Type B pancreatic cell (in vitro differentiated cells): ENCODE measurements at places on chromosomes 3 and 15. TPM values are rescaled to one million over a fixed set of nuclear protein-coding genes. Genes with fewer than 3 reads are reported as not detected.

DNA sequence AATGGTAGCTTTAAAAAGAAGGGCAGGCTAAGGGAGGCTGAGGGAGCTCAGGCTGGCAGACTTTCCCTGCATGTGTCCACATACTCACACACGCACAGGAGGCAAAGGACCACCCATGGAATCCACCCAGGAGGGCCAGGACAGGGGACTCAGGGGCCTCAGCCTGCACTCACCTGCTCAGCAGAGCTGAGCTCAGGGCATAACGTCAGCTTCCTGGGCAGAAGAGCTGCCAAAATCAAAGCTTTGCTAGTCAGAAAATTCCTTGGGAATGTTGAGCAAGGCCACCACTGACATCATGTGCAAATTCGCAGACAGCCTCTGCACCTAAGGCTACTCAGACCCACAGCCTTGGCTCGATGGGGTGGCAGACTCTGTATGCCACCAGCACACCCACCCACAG lies 16.4 kb upstream of the ALAS1 start:
- H3K27ac ChIP-seq, result no peak overlapping the region
- no peak overlapping the region for H3K4me3 ChIP-seq
- no peaks in the 10 kb centered on the region for H3K27me3 ChIP-seq
- H3K4me1 ChIP-seq, result peaks cover 19% of the 10 kb centered on the region

NUSAP1 gene
- 38.8 and 113 TPM in 2 replicates for total RNA-seq

DNA sequence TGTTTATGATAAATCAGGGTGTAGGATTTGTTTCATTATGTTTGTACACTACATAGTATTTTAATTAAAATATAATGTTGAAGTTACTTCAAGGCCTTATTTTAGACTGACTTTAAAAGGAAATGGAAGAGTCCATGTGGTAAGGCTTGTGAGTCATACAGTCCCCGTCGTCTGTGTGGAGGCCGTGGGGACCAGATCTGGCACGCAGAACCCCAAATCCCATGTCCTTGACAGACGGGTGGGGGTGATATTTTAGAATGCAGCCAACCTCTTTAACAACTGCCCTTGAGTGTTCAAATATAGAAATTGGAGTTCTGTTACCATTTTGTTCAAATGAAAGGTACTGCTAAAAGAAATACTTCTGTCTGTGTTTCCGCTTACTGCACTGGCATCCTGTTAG lies 35.8 kb downstream of the ABHD17C start:
- H3K4me1 ChIP-seq, result peaks cover 48% of the 10 kb centered on the region
- H3K36me3 ChIP-seq, result peaks cover 25% of the 10 kb centered on the region
- H3K4me3 ChIP-seq, result no peak overlapping the region
- no peak overlapping the region for H3K27ac ChIP-seq
- DNase-seq, result no peak
- H3K27me3 ChIP-seq, result no peaks in the 10 kb centered on the region

DNA sequence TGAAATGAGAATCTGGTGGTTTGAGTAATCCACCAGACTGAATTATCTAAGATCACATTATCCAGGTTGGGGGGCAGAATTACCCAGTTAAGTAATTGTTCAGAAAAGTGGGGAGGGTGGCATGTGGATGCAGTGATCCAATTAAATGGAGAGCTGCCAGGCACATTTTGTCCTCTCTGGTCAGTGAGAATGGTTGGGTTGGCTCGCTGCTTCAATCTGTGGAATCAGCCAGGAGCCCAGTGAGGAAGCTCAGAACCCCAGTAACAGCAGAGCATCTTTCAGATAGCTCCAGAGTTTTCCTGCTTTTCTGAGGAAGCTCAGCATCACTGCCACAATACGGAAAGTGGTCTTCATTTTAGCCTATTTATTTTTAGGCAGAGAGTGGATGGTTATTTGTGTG lies 6.4 kb upstream of the EXOG start:
- H3K4me1 ChIP-seq, result peaks cover 7% of the 10 kb centered on the region
- H3K27me3 ChIP-seq, result no peaks in the 10 kb centered on the region
- peaks cover 10% of the 10 kb centered on the region for H3K36me3 ChIP-seq
- no peak overlapping the region for H3K27ac ChIP-seq
- H3K4me3 ChIP-seq, result no peak overlapping the region
- DNase-seq, result no peak

DNA sequence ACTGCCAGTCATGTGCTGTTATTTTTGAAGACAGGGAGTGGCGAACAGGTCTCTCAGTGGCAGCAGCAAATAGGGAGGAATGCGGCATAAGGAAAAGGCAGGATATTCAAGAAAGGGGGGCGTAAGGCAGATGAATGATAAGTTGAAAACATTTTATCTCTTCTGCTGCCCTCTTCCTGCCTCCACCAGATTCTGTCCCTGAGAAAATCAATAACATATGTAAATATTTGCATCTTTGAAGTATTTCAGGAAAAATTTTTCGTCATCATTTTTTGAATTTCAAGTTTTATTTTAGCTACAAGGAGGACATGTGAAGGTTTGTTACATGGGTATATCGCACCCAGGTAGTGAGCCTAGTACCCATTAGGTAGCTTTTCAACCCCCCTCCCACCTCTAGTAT lies 616.7 kb downstream of the MCTP2 start:
- DNase-seq, result no peak
- no peak overlapping the region for H3K27ac ChIP-seq
- H3K36me3 ChIP-seq, result no peaks in the 10 kb centered on the region

GOLGA6L10 gene
- 2.7 and 6.3 TPM in 2 replicates for total RNA-seq

DNA sequence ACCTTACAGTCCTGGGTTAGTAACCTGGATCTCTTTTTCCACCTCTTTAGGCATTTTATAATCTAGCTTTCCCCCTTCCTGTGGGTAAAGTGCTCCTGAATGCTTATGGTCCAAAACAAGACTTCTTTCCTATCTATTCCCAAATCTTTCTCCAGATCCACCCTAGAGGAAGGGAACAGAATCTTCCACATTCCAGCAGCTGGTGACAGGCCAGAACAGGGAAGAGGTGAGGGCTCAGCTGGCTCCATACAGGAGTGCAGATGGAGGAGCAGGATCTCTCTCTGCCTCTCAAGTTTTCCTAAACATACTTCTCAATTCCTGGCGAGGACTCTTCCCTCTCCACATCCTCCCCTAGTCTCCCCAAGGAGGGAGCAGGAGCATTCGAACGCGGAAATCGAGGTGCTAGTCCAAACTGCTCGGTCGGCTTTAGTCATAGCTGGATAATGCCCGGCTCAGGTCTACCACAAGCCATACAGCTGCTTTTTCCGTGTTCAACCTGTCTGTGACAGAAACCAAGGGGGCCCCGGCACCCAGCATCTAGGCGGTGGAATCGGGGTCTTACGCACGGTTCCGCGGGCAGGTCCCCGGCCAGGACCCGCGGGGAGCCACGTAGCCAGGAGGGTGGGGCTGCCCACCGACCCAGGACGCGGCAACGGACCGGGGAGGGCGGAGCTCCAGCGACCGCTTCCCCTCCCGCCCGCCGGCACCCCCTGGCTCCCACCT lies 4.0 kb downstream of the RASSF1 start:
- no peak for DNase-seq
- peak overlapping the region; percentile 98 for H3K27ac ChIP-seq
- peak overlapping the region; percentile 98 for H3K4me3 ChIP-seq
- peaks cover 4% of the 10 kb centered on the region for H3K36me3 ChIP-seq

DNA sequence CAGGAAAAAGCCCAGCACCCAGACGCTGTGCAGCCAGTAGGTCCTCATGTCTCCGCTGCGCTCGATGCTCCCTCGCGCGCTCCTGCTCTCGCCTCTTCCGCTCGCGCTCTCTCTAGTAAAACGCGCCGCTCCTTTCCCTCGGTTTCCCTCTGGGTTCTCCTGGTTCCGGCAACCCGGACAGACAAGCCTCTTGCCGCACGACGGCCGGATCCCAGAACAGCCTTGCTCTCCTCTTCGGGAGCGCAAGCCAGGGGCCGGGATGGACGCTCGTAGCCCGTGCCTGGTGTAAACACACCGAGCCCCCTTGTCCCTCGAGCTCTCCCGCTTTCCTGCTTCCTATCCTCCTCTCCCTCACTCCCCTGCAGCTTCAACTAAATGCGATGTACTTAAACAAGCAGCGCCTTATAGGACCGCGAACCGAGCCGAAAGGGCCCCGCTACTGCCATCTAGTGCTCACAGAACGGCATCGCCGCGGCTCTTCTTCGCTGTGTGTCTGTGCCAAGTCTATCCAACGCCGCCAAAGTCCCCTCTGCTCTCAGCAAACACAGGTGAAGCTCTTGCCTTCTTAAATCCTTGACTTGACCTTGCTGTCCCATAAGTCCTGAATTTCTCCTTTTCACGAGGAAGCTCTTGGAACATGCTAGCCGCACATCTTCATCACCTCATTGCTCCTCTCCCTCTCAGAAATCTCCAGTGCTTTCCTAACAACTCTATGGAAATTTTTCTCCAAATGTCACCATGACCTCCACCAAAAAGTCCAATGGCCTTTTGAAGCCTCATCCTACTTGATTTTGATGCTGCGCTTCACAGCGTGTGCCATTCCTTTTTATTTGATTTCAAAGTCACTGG lies 1037.2 kb downstream of the IGSF11 start:
- no peak overlapping the region for H3K4me3 ChIP-seq
- no peak overlapping the region for H3K27ac ChIP-seq
- H3K36me3 ChIP-seq, result no peaks in the 10 kb centered on the region
- DNase-seq, result peak; percentile 87
- H3K27me3 ChIP-seq, result peaks cover 11% of the 10 kb centered on the region
- H3K4me1 ChIP-seq, result no peaks in the 10 kb centered on the region

GRCh38 chr3:64530434-64531049 lies 157.3 kb downstream of the ADAMTS9 start:
- DNase-seq, result no peak
- no peak overlapping the region for H3K27ac ChIP-seq
- H3K4me1 ChIP-seq, result peaks cover 30% of the 10 kb centered on the region
- peaks cover 6% of the 10 kb centered on the region for H3K27me3 ChIP-seq
- H3K36me3 ChIP-seq, result no peaks in the 10 kb centered on the region
- H3K4me3 ChIP-seq, result no peak overlapping the region

DNA sequence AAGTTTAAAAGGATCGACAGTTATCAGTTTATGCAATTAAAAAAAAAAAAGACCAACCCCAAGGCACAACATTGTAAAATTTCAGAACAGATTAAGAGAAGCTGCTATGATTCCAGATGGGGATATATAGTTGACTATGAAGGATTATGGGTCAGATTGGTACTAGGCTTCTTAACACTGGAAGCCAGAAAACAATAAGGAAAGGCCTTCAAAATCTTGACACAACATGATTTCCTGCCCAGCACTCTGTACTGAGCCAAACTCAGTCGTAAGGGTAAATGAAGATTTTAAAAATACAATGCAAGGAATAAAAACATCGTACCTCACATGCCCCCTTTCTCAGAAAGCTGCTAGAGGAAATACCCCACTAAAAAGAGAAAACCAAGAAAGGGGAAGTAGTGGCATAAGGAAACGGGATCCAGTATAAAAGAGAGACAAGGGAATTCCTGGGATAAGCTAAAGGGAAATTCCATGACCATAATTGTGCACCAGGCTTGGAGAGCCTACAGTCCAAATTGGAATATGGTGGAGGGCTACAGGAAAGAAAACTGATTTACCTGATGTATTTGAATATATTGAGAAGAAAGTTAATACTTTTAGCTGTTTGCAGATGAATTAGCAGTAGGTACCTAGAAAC lies 27.9 kb downstream of the PIAS1 start:
- no peaks in the 10 kb centered on the region for H3K27me3 ChIP-seq
- no peak overlapping the region for H3K4me3 ChIP-seq
- no peak overlapping the region for H3K27ac ChIP-seq

GRCh38 chr3:127783642-127784160 lies 38.6 kb downstream of the MGLL start:
- H3K27ac ChIP-seq, result peak overlapping the region; percentile 17
- no peak for DNase-seq
- no peak overlapping the region for H3K4me3 ChIP-seq
- H3K27me3 ChIP-seq, result peaks cover 6% of the 10 kb centered on the region
- peaks cover 28% of the 10 kb centered on the region for H3K4me1 ChIP-seq
- H3K36me3 ChIP-seq, result no peaks in the 10 kb centered on the region

GRCh38 chr3:54065586-54065985 lies 56.8 kb upstream of the CACNA2D3 start:
- no peak overlapping the region for H3K27ac ChIP-seq
- H3K4me1 ChIP-seq, result peaks cover 10% of the 10 kb centered on the region
- peaks cover 9% of the 10 kb centered on the region for H3K27me3 ChIP-seq
- H3K4me3 ChIP-seq, result no peak overlapping the region

GRCh38 chr3:550471-550870 lies 353.9 kb downstream of the CHL1 start:
- no peaks in the 10 kb centered on the region for H3K36me3 ChIP-seq
- no peak overlapping the region for H3K27ac ChIP-seq
- peaks cover 4% of the 10 kb centered on the region for H3K4me1 ChIP-seq
- peaks cover 3% of the 10 kb centered on the region for H3K27me3 ChIP-seq
- no peak overlapping the region for H3K4me3 ChIP-seq
- DNase-seq, result no peak

MCF2L2 gene
- 1.2 and 2.7 TPM in 2 replicates for total RNA-seq

- H3K27me3 ChIP-seq, result no peaks in the 10 kb centered on the region
- DNase-seq, result no peak
- no peak overlapping the region for H3K4me3 ChIP-seq
- H3K36me3 ChIP-seq, result no peaks in the 10 kb centered on the region
- H3K27ac ChIP-seq, result no peak overlapping the region
- H3K4me1 ChIP-seq, result peaks cover 6% of the 10 kb centered on the region
Observed at GRCh38 chr3:72571052-72571451, 277.2 kb downstream of the SHQ1 start.

GRCh38 chr3:113910966-113911365 lies 36.8 kb upstream of the ZDHHC23 start:
- no peak overlapping the region for H3K27ac ChIP-seq
- H3K36me3 ChIP-seq, result no peaks in the 10 kb centered on the region
- H3K4me1 ChIP-seq, result no peaks in the 10 kb centered on the region
- no peak for DNase-seq
- H3K27me3 ChIP-seq, result no peaks in the 10 kb centered on the region
- no peak overlapping the region for H3K4me3 ChIP-seq

OXNAD1 gene
- 15.1 and 16.0 TPM in 2 replicates for total RNA-seq

PROK2 gene
- total RNA-seq, result not detected in 2 replicates

ZBBX gene
- total RNA-seq, result 1.0 and 3.8 TPM in 2 replicates

ITIH1 gene
- 8.0 and 12.2 TPM in 2 replicates for total RNA-seq

GRCh38 chr3:31075876-31076275 lies 181.4 kb upstream of the GADL1 start:
- no peak overlapping the region for H3K4me3 ChIP-seq
- peaks cover 3% of the 10 kb centered on the region for H3K27me3 ChIP-seq
- DNase-seq, result no peak
- H3K27ac ChIP-seq, result no peak overlapping the region

TM4SF1 gene
- 39.4 and 82.3 TPM in 2 replicates for total RNA-seq

DNA sequence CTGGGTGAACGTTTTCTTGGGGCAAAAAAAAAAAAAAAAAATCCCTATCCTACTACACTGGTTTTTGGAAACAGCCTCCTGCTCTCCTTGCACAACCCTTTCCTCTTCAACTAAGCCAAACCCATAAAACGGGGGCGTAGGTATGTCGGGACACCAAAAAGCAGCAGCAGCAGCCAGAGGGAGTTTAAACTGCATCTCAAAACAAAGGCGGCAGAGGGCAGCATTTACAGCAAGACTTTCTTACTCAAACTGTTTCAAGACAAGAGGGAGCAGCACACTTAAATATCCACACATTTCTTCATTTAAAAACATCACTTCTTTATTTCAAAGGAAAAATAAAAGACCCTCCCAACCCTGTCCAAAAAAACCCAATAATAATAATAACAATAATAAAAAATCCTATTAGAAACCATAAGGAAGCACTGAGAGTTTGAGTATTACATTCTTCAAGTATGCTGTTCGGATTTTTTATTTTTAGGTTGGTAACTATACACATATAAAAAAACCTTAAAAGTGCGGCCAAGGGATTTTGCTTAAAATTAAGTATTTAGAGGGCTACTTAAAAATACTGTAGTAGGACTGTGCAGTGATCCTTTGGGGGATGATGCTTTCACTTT lies 43.9 kb upstream of the PLXND1 start:
- H3K4me1 ChIP-seq, result peaks cover 34% of the 10 kb centered on the region
- peak overlapping the region; percentile 73 for H3K27ac ChIP-seq
- H3K4me3 ChIP-seq, result peak overlapping the region; percentile 60
- peaks cover 10% of the 10 kb centered on the region for H3K36me3 ChIP-seq
- no peak for DNase-seq
